ENCODE measurements at places on chromosomes 5 and 9. TPM values are rescaled to one million over a fixed set of nuclear protein-coding genes. Genes with fewer than 3 reads are reported as not detected.

DNA sequence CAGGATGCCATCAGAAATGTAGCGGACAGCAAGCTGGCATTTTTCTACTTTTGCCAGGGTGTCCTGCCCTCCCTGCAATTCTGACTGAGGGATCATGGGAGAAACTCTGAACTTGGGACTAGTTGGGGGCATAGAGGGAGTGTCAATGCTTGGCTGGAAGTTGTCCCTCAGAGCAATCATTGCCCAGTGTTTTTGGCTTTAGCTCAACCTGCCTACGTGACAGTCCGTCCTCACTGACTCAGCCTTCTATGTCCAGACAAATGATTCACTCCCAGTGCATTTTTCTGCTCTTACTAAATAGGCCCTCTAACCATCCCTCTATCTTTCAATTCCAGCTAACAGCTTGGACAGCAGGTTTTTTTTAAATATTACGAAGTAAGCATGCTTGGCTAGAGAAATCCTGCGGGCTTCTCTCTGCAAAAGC, 627.4 kb downstream of the TLR4 start:
- no peak for DNase-seq

- DNase-seq, result no peak
Measured at GRCh38 chr5:154997746-154998145, 15.8 kb upstream of the KIF4B start.

GRCh38 chr5:31769530-31769929, 130.6 kb downstream of the PDZD2 start:
- no peak for DNase-seq

SLC6A7 gene
- polyA plus RNA-seq, result 0.13 TPM

Measured in left renal pelvis (tissue), 4 donors.